ENCODE measurements at places on chromosomes 6 and 20.
A peak's percentile ranks its signal among the peaks of the same experiment; 100 is the strongest.

GRCh38 chr6:83193747-83194566, 800 bp downstream of the RWDD2A start:
- DNase-seq, result peak; percentile 86

DNA sequence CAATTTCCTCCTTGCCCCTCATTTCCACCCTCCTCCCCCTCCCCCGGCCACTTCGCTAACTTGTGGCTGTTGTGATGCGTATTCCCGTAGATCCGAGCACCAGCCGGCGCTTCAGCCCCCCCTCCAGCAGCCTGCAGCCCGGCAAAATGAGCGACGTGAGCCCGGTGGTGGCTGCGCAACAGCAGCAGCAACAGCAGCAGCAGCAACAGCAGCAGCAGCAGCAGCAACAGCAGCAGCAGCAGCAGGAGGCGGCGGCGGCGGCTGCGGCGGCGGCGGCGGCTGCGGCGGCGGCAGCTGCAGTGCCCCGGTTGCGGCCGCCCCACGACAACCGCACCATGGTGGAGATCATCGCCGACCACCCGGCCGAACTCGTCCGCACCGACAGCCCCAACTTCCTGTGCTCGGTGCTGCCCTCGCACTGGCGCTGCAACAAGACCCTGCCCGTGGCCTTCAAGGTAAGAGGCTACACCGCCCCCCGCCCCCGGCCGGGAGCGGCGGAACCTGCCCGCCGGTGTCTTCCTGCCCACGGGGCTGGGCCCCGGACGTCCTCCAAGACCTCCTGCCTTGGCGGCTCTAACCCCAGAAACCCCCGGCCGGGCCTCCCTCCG, 44.9 kb upstream of the SUPT3H start:
- DNase-seq, result peak; percentile 12

- no peak for DNase-seq
These were observed 44.7 kb downstream of the SOBP start for GRCh38 chr6:107534571-107535141.

GRCh38 chr6:84052883-84053241, 19.3 kb downstream of the MRAP2 start:
- DNase-seq, result peak; percentile 70

DNA sequence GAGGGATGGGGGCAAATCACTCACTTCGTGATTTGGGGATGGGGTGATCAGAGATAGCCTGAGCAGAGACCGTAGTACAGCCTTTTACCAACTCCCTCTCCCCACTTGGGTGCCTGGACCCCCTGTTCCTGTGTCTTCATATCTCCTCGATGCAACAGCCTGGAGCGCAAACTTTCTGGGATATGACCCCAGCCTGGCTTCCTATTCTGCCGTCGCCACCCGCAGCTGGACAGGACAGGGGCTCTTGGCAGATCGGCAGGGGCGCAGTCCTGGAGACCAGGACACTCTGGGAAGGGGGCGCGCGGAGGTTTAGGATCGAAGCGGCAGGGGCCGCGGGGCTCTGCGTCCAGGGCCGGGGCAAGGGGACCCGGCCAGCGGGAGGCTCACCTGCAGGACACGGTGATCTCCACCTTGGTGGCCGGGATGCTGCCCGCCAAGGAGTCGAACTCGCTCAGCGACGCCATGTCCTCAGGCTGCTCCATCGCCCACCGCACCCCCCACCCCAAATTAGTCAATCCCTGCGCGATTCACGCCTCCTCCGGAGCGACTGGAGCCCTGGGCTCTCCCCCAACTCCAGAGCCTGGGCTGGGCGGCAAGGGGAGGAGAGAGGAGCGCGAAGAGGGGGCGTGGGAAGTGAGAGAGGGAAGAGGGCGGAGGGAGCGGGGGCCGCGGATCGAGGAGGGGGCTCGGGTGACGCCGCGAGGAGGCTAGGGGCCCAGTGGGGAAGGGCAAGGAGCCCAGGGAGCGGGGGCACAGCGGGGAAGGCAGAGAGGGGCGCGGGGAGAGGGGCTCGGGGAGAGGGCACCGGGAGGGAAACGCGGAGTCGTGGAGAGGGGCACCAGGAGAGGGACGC, at the start of gene CPNE5:
CPNE5 (minus strand) TSS at position 549 of the 853 bp plus-strand sequence; CDS start at position 482, 67 bp downstream.
- DNase-seq, result peak; percentile 41

- DNase-seq, result no peak
These were observed 332.8 kb downstream of the BTBD9 start for GRCh38 chr6:38306931-38307330.

DNA sequence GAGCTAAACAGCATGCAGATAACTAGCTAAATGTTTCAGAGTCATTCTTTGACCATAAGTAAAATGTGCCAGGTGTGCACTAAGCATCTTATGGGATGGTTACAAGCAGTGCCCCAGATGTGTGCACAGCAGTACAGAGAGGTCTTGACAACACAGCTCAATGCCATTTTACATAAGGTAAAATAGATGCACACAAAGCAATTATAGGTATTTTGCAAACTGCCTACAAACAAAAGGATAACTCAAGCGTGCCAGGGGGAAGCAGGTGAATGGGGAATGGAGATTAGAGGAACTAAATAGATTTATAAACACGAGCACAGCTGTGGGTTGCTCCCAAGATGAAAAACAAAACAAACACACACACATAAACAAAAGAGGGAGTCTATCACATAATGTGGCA, 64.8 kb downstream of the SLC2A10 start:
- peak; percentile 96 for DNase-seq

- DNase-seq, result no peak
These were observed 160.8 kb downstream of the C6orf58 start for GRCh38 chr6:127737768-127738167.

- no peak for DNase-seq
These were observed 1.7 kb downstream of the ADGRF4 start for GRCh38 chr6:47700053-47700452.

DNA sequence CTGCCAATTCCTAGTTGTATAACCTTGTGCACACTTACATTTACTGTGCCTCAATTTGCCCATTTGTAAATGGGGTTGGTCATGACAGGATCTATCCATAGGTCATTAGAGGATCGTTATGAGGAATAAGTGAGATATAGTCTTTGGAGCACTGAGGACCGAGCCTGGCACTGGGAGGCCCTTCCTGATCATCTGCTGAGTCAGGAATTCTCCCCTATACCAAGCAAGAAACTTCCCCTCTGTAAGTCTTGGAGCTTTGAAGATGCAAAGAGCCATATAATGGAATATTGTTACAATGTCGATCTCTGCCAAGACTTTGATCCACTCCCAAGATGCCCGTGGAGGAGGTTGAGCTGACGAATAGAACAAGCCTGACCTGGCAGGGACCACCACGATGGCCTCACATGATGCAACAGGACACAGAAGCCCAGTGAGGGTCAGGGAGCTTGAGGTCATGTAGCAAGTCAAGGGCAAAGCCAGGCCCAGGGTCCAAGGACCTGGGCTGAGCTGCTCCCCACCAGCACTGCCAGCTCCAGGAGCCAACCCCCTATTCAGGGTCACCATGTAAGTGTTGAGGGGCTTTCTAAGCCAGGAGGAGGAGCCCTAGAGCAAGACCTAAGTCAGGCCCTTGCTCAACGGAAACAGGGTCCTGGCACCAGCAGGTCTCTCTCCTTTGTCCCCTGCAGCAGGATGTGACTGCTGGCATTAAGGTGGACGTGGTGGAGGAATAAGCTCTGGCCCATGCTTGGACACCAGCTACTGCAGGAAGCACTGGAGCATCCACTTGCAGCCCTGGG, 16.7 kb downstream of the PDRG1 start:
- no peak for DNase-seq

DNA sequence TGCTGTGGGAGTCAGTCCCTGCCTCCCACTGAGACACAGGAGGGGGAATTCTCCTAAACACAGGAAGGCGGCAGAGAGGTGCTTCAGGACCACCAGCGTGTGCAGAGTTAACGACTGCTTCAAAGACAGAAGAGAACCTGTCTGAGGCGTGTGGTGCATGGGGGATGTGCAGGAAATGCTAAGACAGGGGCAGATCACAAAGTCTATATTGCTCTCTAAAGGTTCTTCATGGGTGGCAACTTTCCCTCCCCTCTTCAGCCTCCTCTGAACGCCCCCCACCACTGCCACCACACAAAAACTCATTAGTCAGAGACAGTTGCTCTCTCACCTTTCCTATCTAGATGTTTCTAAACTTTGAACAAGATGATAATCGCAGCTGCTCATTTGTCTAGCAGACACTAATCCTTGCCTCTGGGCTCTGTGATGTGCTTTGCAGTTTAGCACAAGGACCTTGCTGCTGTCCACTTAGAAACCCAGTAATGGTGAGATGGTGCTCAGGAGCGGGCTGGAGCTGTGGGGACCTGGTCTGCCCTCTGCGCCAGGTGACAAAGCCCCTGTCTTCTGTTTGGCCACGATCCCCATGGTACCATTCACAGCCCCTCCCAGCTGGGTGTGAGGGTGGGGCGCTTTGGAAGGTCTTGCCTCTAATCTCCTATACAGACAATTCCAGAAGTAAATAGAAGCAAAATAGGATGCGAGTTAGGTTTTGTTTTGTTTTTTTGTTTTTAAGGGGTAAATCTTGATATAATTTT, 219.6 kb downstream of the NRN1 start:
- peak; percentile 40 for DNase-seq

- DNase-seq, result no peak
These were observed 521.4 kb upstream of the JAG1 start for GRCh38 chr20:11195169-11195568.

DNA sequence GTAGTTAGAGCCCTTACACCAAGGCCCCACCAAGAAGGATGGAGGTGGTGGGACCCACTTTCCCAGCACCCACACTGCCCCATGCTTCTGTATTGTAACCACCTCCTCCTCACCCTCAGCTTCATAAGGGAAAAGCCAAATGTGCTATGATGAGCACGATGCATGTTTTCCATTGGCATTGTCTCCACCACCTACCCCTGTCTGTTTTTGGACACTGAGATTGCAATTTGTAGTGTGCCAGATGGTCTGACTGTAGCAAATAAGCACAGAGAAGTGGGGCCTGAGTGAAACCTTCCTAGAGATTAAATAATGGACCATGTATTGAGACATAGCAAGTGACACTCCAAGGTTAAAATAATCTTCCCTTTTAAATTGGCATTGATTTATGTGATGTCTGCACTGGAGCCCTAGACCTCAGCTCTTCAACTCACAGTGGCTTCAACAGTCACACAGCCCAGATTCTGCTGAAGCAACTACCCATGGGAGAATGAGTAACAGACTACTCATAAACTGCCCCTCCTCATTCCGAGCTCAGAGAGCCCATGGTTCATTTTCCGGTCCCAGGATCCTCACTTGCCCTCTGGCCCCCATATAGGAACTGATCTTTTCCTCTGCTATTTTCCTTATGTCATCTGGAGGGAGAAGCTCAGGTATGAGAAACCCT, 177.9 kb downstream of the COL9A1 start:
- no peak for DNase-seq

DNA sequence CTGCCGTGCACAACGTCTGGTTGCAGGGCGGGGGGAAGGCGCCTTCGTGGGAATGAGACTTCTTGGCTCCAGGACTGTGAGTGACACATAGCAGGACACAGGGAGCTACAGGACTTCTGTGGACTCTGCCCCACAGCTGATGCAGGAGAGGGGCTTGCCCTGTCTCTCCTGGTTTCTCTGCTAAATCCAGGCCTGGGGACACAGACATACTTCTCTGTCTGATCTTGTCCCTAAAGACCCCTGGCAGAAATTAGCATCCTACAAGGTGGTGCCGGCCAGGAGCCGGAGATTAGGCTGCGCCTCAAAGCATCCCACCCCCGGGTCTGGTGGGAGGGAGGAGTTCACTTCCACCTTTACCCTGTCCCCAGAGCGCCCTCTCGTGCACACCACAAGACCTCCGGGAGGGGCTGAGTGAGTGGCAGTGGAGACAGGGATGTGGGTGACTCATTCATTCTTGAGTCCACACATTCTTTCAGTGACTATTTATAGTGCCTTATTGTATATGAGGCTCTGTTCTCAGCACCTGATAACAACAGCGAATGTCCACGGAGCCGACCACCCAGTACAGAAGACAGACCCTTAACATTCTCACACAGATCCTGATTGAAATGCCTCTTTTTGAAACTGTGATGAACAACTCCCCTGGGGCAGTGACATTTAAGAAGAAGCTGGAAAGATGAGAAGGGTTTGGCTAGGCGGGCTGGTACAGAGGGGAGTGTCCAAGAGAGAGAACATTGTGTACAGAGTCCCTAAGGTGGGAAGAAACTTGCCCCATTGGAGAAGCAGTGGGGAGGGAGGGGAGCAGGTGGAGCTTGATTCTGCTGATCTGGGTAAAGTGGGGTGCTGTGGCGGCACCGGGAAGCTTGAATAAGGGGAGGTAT, 39.0 kb downstream of the GMPR start:
- DNase-seq, result peak; percentile 28

DNA sequence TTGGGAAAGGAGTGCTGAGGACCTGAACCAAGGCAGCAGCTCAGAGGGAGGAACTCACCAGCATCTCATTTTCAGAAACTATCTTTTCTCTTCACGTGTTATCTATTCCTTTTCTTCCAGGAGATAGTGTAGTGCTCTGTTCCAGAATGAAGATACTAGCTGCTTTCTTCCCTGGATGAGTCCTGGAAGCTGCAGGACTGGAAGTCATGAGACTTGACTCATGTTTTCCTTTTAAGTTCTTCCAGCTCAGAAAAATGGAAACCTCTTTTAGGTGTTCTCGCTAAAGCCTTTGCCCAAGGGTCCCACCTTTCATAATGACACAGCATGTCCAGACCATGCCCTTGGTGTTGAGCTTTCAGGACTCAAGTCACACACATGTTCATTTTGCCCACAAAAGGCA, 106.7 kb downstream of the UNC5CL start:
- DNase-seq, result no peak

Measured in NCI-H146 (cell line).